OCI-LY7 (cell line): ENCODE measurements at places on chromosomes 6 and 20.

- no peak for DNase-seq
These were observed 27.0 kb downstream of the SNAI1 start for GRCh38 chr20:50009521-50010454.

GRCh38 chr6:113723182-113723581, 134.0 kb upstream of the MARCKS start:
- no peak for DNase-seq

DNA sequence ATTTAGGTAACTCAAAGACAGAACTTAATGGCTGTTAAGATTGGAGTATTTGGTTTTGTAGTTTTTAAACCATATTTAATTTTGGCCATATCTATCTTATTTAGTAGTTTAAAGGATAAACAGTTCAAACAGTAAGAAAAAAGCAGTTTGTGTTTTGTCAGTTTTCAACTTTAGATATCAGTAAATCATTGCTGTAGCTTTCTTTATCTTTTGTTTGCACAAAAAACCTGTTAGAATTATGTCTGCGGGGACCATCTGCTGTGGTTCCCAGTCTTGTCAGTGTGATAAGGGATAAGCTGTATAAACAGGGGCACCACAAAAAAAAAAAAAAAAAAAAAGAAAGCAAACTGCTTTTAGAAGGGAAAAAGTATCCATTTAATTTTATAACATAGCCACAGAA, 40.9 kb downstream of the CDKAL1 start:
- no peak for DNase-seq

DNA sequence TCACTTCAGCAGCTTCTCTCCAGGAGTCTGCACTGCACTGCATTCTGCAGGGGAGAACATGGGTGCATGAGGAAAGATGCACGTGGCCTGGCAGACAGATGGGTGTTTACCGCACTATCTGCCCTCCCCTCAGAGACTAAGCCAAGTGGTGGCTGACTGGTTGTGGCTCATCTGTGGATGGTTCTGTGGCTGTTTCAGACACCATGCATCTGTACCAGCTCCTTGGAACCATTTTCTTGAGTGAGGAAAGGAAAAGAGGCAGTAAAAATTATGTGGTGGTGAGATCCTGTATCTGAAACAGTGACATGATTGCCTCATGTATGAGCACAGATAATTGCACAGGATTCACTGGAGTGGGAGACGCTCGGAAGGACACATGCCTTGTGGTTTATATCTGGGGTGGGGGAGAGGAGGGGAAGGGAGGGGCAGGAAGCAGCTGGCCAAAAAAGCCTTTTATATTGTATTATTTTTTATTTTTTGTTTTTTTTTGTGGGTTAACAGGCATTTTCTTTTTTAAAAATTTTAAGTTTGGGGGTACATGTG, 161.7 kb downstream of the ERMARD start:
- DNase-seq, result no peak

DNA sequence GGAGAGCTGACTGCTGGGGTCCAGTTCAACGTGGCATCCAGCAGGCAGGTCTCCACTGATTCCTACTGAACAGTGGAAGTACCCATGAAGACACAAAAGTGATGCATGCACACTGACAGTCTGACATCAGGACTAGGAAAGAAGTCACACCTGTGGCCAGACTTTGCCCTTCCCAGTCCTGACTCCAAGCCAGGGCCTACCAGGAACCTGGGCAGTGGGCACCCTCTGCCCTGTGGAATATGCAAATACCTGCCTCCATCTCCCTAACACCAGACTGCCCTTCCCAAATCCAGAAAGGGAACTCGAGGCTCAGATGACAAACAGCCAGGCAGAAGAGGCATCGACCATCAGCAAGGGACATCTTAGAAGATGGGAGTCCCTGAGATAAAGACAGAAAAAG, 50.9 kb downstream of the SLC23A2 start:
- no peak for DNase-seq

DNA sequence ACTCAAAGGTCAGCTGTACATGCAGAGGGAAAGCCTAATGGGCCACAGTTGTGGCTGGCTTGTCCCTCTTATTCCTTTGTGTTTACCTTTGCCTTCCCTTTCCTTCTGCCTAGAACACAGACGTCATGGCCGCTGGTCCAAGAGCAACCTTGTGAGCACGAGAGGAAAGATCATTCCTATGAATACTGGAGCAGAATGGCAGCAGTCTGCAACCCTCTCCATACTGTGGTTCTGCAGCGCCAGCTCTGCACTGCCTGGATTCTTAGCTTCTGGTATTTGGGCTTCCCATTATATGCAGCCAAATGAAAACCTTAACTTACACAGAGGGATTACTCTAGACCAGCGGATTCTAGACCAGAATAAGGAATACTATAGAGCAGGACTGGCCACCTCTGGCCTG, 12.4 kb downstream of the TBC1D7 start:
- DNase-seq, result no peak

- no peak for DNase-seq
These were observed 124.6 kb downstream of the REV3L start for GRCh38 chr6:111358454-111358853.

- no peak for DNase-seq
These were observed 4.7 kb upstream of the ADGRG6 start for GRCh38 chr6:142296975-142297604.
